Stimulated activated CD4-positive, alpha-beta T cell treated with anti-CD3 and anti-CD28 coated beads, Interleukin-12 subunit alpha, Interleukin-12 subunit beta, amount 100 ng/mL, for 24 hours (primary cell): ENCODE measurements at places on chromosomes 12 and 14.
A peak's percentile ranks its signal among the peaks of the same experiment; 100 is the strongest.

GRCh38 chr12:109625131-109625559, 51.6 kb downstream of the MVK start:
- no peak for DNase-seq

DNA sequence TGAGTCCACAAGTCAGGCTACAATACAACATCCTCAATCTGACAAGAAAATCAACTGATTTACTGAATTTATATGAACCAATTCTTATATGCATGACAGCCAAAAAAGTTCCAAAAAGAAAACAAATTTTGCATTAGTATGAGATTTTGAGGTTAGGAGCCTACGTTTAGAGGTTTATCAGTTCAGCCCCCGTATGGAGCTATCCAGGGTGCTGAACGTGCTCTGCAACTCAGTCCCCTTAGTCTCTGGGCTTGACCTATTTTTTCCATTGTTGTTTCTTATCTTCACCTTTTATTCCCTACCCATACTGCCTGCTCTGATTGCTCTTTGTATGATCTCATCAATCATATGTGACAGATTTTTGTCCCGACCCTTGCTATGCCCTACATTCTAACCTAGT, 693.0 kb downstream of the NRXN3 start:
- DNase-seq: no peak

DNA sequence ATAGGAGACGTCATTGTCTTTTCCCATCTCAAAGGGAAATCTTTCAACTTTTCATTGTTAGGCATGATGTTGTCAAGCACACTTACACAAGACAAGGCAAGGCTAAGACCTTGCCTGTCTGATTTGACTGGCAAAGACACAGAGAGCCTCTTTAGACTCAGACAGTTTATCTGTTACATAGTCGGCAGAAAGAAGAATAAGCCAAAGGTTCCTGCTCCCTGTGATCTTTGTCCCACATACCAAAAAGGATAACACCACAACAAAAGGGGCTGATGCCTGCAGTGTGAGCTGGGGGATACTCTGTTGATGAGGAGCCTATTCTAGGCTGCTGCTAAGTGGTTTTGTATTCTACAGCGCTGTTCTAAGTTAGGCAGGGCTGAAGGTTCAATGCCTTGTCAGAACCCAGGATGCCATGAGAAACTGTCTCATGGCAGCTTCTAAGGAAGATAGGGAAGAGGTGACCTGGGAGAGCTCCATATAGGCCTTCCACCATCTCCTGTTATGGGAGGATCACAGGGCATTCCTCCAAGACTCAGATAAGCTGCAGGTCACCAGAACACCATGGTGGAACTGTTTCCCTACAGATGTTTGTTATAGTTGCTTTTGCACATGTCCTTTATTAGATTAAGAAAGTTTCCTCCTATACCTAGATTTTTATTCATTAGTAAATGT, 12.7 kb downstream of the ERC1 start:
- no peak for DNase-seq

GRCh38 chr12:50542448-50542847, 37.7 kb downstream of the DIP2B start:
- no peak for DNase-seq

GRCh38 chr14:66709291-66709690, 201.3 kb downstream of the GPHN start:
- no peak for DNase-seq

DNA sequence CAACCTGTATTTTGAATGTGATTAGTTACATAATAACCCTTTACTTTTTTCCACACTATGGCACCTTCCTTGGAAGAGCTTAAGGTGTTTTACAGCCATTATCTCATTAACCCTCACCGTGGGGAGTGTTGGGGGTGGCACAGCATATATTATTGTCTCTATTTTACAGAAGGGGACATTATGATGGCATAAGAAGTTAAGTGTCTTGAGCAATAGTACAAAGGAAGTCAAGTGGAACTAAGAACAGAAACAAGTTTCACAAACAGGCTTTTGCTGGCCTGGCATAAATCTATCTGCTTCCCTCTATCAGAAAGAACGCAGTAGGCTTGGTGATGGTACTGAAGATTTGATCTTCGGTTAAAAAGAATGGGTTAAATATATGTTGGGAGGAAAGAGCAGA, 169.7 kb upstream of the OTX2 start:
- no peak for DNase-seq

- DNase-seq: no peak
Measured at GRCh38 chr12:13169272-13169671, 27.3 kb upstream of the EMP1 start.

GRCh38 chr12:43585676-43586075, 33.7 kb upstream of the ADAMTS20 start:
- DNase-seq: no peak

GRCh38 chr12:76449583-76449982, 101.4 kb upstream of the BBS10 start:
- DNase-seq: no peak

GRCh38 chr12:53761306-53761705, 9.5 kb upstream of the CISTR start:
- no peak for DNase-seq

- DNase-seq: no peak
Measured at GRCh38 chr12:26488351-26488750, 293.0 kb downstream of the SSPN start.

DNA sequence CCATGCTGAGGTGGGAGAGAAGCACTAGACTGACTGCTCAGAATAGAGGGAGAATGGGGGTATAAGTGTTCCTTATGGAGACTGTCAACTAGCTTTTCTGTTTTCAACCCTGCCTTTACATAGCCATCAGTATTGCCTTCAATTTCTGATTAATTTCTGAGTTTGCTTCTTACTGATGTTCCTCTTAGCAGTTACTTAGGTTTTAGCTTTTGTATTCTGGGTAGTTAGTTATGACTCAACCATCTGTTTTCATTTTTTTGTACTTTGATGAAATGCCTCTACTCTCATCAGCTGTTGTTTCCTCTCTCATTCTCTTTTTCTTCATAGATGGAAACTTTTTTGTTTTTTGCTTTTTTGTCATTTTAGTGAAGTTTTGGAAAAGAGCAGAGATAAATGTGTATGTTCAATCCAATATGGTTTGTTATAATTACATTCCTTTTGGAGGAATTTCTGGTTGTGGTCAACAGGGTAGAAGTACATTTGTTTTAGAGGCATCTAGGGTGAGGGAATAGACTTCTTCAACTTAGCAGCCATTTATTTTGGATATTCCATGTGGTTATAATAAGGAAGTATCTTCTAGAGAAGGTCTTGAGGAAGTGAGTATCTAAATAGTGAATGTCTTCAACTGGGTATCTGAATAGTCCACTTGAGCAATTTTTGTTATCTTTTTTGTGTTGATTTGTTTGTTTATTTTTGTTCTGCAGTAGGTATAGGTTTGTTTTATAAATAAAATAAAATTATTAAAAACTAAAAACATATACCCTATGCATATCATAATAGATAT, 29.6 kb downstream of the PMCH start:
- no peak for DNase-seq

DNA sequence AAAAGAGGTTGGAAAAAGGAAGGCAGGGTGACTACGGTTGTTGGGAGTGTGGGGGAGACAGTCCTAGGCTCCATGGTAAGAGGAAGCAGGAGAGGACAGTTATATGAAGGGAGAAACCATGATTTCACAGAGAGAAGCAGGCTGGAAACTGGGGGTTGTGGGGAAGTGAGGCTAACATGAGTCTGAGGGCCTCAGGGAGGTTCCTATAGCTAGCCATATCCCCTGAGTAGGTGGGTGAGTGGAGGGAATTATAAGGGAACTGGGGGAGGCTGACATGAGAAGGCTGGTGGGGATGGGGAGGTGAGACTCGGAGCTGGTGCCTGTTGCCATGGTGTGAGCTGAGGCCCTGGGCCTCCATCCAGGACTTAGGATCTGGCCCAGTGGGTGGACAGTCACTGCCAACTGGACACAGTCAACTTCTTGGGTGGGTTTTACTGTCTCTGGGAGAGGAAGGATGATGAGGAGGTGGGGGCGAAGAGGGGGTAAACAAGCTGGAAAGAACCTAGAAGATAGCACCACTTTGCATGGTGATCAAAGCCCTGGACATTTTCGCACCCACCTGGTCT, 1.4 kb downstream of the RNASE13 start:
- DNase-seq: no peak

- DNase-seq: no peak
Measured at GRCh38 chr14:74391479-74391878, 34.5 kb downstream of the SYNDIG1L start.

DNA sequence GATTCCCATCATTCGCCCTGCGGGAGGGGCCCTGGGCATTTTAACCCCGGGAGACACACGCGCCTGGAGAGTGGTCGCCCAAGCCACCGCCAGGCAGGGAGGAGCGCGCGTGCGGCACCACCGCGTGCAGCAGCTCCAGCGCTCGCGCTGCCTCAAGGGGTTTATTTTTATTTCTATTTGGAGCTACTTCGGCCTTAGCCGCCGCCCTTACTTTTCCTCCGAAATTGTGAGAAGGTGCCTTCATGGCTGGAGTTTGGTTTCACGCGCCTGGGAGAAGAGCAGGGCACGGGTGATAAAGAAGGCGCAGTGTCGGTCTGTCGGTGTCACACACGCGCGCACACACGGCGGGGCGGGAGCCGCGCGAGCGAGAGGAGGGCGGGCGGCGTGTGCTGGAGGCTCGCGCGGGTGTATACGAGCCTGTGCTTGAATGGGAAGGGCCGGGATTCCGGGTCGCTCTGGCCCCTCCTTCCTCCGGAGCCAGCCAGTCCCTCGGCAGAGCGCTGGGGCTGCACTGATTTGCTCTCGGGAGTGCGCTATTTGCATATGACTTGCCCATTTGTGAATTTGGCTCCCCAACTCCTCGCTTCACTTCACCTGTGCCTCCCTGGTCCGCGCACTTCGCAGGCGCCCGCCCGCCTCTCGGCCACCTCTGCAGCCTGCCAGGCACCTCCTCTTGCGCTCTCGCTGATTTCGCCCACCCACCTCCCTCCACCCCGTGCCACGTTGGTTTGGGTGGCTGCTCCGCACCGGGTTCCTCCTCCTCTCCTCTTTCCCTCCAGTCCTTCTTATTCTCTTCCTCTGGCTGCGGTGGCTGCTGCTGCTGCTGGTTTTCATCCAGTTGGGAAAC, 932.3 kb downstream of the DIO2 start:
- DNase-seq: no peak

- DNase-seq: no peak
Measured at GRCh38 chr14:100140452-100141078, 18.9 kb downstream of the DEGS2 start.

DNA sequence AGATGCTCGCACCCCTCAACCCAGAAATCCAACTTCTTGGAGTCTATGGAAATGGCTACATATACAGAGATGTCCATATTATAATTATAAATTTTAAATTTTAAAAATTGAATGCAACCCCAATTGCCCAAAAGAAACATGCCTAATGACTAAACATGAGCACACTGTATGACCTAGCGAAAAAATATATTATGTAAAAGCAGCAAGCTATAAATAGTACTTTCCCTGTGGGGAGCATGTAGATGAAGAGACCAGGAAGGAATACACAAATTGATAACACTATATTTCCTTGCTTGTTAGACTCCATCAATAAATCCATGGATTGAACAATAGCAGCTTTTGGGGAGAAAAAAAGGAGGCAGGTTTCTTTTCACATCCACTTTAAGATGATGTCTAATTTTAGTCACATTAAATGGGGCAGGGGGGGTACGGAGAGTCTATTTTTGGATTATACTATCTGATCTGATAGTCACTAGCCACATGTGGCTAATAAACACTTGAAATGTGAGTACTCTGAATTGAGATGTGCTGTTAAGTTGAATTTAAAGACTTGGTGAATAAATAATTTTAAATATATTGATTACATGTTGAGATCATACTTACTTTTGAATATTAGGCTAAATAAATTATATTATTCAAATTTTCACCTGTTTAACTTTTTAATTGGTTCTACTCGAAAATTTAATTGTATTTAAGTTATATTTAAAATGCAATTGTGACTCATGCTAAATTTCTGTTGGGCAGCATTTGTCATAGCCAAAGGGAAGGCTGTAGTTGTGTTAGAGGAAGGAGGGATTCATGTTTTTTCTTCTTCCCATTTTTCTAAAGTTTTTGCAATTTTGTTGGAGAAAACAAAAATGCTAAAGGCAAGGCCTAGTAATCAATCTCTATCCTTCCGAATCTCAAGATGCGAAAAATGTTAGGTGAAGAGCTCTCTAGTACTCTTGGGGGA, 17.5 kb downstream of the MAX start:
- DNase-seq: no peak

DNA sequence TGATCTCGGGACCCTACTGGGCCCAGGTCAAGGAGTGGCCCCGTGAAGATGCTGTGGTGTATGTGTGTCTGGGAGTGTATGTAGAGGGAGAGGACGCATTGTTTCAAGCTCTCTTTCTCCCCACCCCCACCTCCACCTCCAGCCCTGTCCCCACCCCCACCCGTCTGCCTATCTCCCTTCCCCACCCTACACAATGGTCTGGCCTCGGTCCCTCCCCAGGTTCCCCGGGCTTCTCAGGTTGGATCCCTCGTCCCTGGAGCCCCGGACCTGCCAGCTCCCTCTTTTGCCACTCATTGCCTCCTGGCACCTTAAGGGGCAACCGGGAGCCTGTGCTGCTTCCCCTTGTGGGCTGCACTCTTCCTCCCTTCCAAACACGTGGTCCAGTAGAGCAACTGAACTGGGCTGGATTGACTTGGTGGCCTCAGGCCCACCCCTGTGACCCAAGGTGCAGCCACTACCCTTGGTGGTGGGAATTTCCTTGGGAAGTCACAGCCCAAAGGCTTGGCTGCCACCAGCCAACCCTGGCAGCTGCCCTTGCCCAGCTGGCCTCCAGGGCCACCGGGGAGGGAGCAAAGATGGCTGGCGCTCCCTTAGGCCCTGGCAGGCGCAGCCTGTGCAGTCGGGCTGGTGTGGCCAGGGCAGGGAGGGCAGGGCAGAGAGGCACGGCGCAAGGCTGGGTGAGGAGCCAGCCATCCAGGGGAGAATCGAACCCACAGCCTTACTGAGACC, 628 bp downstream of the VRTN start:
- no peak for DNase-seq

- no peak for DNase-seq
Measured at GRCh38 chr12:27291862-27292261, 40.8 kb upstream of the BMAL2 start.

GRCh38 chr12:112148031-112148513, 22.7 kb downstream of the TRAFD1 start:
- DNase-seq: no peak

DNA sequence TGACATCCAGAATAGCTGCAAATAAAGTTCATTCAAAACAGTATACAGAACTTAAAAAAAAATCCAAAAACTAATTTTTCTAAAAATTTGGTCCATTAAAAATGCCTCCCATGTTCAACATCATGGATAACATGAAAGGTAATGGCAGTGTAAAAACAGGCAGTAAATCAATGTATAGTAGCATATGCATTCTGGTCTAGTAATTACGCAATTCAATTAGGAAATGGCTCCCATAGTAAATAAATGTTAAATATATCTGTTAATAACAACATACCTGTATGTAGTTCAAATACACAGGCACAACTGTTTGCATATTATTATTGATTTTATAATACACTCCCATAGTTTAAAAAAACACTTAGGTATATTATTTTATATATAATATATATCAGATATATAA, 42.5 kb downstream of the SGPP1 start:
- DNase-seq: no peak

- DNase-seq: no peak
Measured at GRCh38 chr12:113241191-113242025, 20.1 kb downstream of the TPCN1 start.

- DNase-seq: peak; percentile 56
Measured at GRCh38 chr14:103104654-103105452, 10.3 kb downstream of the EXOC3L4 start.
